Smooth muscle cell of the pulmonary artery (primary cell): ENCODE measurements at places on chromosomes 1 and 21. TPM values are rescaled to one million over a fixed set of nuclear protein-coding genes. Genes with fewer than 3 reads are reported as not detected.

The SLC25A34 gene
- total RNA-seq, result 0.73 and 1.3 TPM in 2 replicates

The PLCH2 gene
- 0.33 and 0.53 TPM in 2 replicates for total RNA-seq

The SPATA46 gene
- total RNA-seq, result not detected in 2 replicates

The LIPI gene
- total RNA-seq, result not detected in 2 replicates

The KAZN gene
- 3.6 and 10.6 TPM in 2 replicates for total RNA-seq

The UBE2U gene
- total RNA-seq, result not detected in 2 replicates
